Activated CD4-positive, alpha-beta T cell treated with anti-CD3 and anti-CD28 coated beads, Interleukin-2, amount 10 ng/mL, durations not matched to agents 7 days and 5 days (primary cell): ENCODE measurements at places on chromosomes 12 and 14. TPM values are rescaled to one million over a fixed set of nuclear protein-coding genes. Genes with fewer than 3 reads are reported as not detected.

Gene LETMD1
- total RNA-seq, result 66.3 TPM

Gene PLXNC1
- total RNA-seq, result 27.4 TPM

Gene ITGA5
- total RNA-seq, result 88.7 TPM

Gene RASSF9
- total RNA-seq, result not detected

Gene MTHFD1
- total RNA-seq, result 166 TPM

Gene NFATC4
- total RNA-seq, result not detected

Gene MANSC4
- total RNA-seq, result not detected

- no peaks in the 10 kb centered on the region for H3K4me1 ChIP-seq
- H3K27me3 ChIP-seq, result no peaks in the 10 kb centered on the region
- H3K36me3 ChIP-seq, result no peaks in the 10 kb centered on the region
- H3K4me3 ChIP-seq, result no peak overlapping the region
Measured at GRCh38 chr12:101019667-101020066, 190.4 kb downstream of the SLC5A8 start.

DNA sequence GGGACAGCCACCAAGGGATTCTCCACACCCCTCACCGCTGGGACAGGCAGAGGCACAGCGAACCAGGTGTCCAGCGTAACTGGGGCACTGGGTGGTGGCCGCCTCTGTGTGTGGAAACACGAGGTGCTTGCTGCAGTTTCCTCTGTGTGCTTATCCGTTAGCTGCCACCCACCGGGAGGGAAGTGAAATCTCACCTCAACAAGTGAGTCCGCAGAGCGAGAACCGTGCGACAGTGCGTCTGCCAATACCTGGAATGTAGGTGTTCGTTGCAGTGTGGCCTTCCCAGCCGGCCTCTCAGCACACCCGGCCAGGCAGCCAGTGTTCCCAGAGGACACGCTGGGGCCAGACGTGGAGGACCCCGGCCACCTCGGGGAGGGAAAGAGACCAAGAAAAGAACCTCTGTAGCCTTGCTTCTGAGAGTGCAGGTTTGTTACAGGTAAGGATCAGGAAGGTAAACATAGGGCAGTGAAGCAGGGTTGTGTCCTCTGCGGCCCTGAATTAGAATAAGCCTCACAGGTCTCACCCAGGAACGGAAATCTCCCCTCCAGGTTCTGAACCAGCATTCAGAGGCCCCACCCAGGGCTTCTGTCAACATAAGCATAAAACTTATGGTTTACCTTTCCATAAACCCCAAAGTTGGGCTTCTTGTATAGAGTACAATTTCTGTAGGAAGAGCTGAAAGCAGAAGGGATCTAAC, 1.5 kb downstream of the BCL2L14 start:
- peak overlapping the region; percentile 90 for H3K27ac ChIP-seq
- peaks cover 2% of the 10 kb centered on the region for H3K36me3 ChIP-seq
- peak overlapping the region; percentile 81 for H3K4me3 ChIP-seq

DNA sequence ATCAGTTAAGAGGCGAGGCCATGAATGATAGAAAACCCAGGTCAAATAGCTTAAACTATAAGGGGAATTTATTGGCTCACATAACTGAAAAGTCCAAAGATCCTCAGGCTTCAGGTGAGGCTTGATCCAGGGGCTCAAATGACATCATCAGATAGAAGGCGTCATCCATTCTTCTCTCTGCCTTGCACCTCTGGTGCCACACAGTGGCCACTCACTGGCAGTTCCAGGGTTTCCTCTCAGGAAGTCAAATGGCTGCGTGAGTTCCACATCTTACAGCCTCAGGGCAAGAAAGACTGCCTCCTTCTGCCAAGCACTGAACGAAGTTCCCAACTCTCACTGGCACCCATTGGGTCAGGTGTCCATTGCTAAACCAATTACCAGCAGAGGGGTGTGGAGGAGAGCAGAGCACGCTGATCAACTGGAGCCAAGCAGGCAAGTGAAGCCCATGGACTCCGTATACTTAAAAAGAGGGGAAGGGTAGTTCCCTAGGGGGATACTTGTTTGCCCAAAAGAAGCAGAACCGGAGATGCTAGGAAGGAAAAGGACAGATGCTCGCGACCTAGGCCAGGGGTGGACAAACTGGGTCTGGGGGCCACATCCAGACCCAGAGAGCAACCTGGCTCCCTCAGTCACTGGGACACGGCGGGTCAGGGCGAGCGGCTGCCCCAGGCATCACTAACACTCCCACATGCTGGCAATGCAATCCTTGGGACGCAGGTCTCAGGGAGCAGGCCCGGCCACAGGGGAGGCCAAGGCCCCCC, 69.3 kb downstream of the SERPINA3 start:
- no peak overlapping the region for H3K27ac ChIP-seq
- H3K4me3 ChIP-seq, result no peak overlapping the region
- peak; percentile 11 for DNase-seq
- no peaks in the 10 kb centered on the region for H3K36me3 ChIP-seq
- H3K27me3 ChIP-seq, result no peaks in the 10 kb centered on the region

- no peak overlapping the region for H3K4me3 ChIP-seq
- H3K27me3 ChIP-seq, result no peaks in the 10 kb centered on the region
- H3K36me3 ChIP-seq, result no peaks in the 10 kb centered on the region
- H3K27ac ChIP-seq, result no peak overlapping the region
- H3K4me1 ChIP-seq, result no peaks in the 10 kb centered on the region
Measured at GRCh38 chr12:128863957-128864356, 10.7 kb downstream of the GLT1D1 start.

DNA sequence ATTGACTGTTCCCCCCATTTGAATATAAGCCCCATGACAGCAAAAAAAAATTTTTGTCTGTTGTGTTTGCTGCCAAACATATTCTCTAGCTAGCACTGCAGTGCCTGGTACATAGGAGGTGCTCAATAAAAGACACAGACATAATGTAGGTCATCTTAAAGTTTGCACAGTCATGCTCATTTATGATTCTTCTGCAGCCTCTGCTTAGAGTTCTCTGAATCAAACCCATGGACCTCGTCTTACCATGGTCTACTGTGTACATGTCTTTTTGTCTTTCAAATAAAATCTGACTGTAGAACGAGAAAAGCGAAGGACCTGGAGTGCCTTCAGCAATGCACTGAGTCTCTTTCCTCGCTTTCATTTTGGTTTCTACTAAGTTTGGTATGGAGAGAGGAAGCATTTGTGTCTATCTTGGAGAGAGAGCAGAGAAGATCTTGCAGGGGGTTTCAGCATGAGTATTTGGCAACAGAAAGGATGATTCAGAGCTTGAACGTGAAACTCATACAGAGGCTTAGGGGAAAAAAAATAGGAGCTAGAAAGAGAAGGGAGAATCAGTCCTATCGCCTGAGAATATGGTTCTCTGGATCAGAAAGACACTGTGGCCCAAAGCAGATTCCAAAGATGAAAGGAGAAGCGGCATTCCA, 38.8 kb upstream of the TMCC3 start:
- no peak overlapping the region for H3K4me3 ChIP-seq
- no peaks in the 10 kb centered on the region for H3K27me3 ChIP-seq
- no peaks in the 10 kb centered on the region for H3K36me3 ChIP-seq
- H3K4me1 ChIP-seq, result no peaks in the 10 kb centered on the region

GRCh38 chr12:101925361-101925760, 48.0 kb downstream of the DRAM1 start:
- no peak for DNase-seq
- H3K36me3 ChIP-seq, result no peaks in the 10 kb centered on the region
- H3K27ac ChIP-seq, result no peak overlapping the region
- no peaks in the 10 kb centered on the region for H3K4me1 ChIP-seq

GRCh38 chr12:112798048-112798760, 6.7 kb downstream of the RPH3A start:
- H3K27ac ChIP-seq, result no peak overlapping the region
- H3K4me3 ChIP-seq, result no peak overlapping the region
- H3K4me1 ChIP-seq, result no peaks in the 10 kb centered on the region
- no peaks in the 10 kb centered on the region for H3K36me3 ChIP-seq

DNA sequence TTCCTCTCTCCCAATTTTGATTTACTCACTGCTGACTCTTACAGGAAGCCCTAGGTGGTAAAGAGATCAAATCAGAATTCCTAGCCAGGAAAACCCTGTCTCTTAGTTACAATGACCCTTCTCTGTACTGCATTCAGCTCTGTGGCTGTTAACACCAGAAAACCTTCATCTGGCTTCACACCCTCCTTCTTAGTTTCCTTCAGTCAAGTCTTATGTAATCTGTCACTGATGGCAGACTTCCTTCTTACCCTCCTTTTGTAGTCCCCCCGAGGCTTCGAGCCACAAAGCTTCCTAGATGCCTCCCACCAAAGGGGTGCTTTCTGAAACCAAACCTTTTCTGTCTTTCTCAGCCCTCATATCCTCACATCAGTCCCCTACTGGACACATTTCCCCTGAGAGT, 16.5 kb downstream of the NGDN start:
- no peaks in the 10 kb centered on the region for H3K27me3 ChIP-seq
- H3K36me3 ChIP-seq, result no peaks in the 10 kb centered on the region
- no peak overlapping the region for H3K4me3 ChIP-seq
- no peaks in the 10 kb centered on the region for H3K4me1 ChIP-seq

- no peaks in the 10 kb centered on the region for H3K27me3 ChIP-seq
- peaks cover 37% of the 10 kb centered on the region for H3K36me3 ChIP-seq
- no peak for DNase-seq
- H3K4me3 ChIP-seq, result no peak overlapping the region
- peaks cover 71% of the 10 kb centered on the region for H3K4me1 ChIP-seq
Measured at GRCh38 chr14:71328954-71329353, 421.7 kb downstream of the PCNX1 start.

GRCh38 chr14:50013934-50014333, 102.4 kb downstream of the VCPKMT start:
- H3K36me3 ChIP-seq, result peaks cover 36% of the 10 kb centered on the region
- DNase-seq, result no peak
- H3K4me3 ChIP-seq, result no peak overlapping the region

GRCh38 chr14:46734286-46734685, 82.7 kb upstream of the RPL10L start:
- H3K4me3 ChIP-seq, result no peak overlapping the region
- no peak overlapping the region for H3K27ac ChIP-seq
- no peak for DNase-seq
- H3K27me3 ChIP-seq, result no peaks in the 10 kb centered on the region

- no peaks in the 10 kb centered on the region for H3K36me3 ChIP-seq
- no peak overlapping the region for H3K4me3 ChIP-seq
- no peaks in the 10 kb centered on the region for H3K27me3 ChIP-seq
Measured at GRCh38 chr12:132305991-132306884, 23.2 kb downstream of the GALNT9 start.

- no peak overlapping the region for H3K4me3 ChIP-seq
- no peaks in the 10 kb centered on the region for H3K4me1 ChIP-seq
- H3K27ac ChIP-seq, result no peak overlapping the region
- peaks cover 11% of the 10 kb centered on the region for H3K27me3 ChIP-seq
Measured at GRCh38 chr12:76263696-76264095, 84.5 kb downstream of the BBS10 start.

DNA sequence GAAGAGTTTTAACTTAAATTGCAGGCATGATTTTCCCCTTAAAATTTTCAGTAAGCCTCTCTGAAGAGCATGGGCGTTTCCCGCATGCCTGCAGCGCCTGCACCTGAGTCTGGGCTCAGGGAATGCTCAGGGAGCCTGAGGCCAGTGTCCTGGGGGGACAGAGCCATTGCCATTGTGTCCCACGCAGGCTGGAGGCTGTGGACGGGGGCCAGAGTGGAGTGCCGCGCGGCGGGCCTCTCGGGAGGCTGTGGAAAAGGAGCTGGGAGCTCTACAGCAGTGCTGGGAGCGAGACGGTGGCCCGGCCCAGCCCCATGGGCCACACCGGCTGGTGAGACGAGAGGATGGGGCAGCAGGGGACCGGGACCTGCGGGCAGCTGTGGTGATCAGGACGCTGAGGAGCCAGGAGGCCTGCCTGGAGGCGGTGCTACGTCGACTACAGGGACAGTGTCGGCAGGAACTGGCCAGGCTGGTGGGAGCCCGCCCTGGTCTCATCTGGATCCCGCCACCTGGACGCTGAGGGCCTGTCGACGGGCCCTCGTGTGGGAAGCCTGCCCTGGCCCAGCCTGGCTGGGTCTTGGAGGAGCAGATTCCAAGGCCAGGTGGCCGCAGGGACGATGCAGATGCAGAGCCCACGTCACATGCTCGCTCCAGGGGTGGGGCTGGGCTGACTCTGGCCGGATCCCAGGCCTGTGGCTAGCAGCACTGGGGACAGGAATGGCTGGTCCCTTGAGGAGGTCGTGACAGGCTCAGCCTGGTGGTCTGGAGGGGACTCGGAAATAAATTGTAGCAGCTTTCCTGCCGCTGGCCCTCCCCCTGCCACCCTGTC, 7.6 kb downstream of the TEDC1 start:
- no peaks in the 10 kb centered on the region for H3K4me1 ChIP-seq
- no peak overlapping the region for H3K27ac ChIP-seq
- no peak for DNase-seq
- H3K4me3 ChIP-seq, result no peak overlapping the region
- no peaks in the 10 kb centered on the region for H3K27me3 ChIP-seq

DNA sequence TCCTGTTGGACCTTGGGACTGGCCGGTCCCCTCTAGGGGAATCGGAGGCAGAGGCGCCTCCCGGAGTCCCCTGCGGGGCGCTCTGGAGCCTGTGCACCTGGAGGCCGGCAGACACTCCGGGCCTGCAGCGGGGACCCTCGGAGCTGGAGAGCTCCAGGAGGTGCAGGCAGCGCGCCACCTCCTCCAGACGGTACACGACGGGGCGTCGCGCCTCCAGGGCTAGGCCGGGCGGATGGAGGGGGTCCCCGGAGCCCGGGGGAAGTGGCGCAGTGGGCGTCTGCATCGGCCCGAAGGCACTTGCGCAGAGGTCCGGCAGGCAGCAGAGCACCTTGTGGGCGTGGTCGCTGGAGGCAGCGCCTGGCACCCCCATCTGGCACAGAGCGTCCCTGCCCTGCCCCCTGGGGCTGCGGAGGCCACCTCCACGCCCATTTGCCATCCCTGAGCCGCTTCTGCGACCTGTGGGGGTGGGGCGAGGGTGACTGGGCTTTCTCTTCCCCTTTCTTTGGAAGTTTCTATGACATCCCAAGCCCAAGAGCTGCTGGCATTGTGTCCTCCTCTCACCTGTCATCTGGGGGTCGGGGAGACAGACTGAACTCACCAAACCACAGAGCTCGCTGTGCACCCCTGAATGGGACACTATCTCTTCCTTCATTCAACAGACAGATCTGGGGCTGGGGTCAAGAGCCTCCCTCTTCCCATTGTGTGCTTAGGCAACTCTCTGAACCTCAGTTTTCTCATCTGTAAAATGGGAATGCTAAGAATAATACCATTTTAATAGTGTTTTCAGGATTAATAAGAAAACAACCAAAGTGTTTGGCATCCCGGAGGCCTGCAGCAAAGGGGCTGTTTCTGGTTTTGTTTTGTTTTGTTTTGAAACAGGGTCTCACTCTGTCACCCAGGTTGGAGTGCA, 37.5 kb upstream of the CORO1C start:
- H3K27me3 ChIP-seq, result peaks cover 6% of the 10 kb centered on the region
- no peak overlapping the region for H3K27ac ChIP-seq
- no peaks in the 10 kb centered on the region for H3K36me3 ChIP-seq
- H3K4me3 ChIP-seq, result no peak overlapping the region
- DNase-seq, result no peak
- peaks cover 6% of the 10 kb centered on the region for H3K4me1 ChIP-seq

DNA sequence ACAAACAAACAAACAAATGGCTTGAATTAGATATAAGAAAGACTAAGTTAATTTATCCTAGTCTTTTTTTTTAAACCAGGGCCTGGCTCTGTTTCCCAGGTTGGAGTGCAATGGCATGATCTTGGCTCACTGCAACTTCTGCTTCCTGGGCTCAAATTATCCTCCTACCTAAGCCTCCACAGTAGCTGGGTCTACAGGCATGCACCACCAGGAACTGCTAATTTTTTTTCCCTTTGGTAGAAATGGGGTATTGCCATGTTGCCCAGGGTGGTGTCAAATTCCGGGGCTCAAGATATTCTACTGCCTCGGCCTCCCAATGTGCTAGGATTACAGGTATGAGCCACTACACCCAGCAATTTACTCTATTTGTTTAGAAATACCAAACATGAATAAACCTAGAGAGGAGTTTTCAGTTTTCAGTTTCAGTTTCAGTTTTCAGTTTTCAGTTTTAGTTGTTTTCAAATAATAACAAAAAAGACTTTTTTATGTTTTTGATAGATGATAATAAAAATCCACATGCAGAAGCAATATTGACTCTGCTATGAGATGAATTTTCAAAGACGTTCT, 817.0 kb downstream of the FLRT2 start:
- peaks cover 12% of the 10 kb centered on the region for H3K4me1 ChIP-seq
- no peaks in the 10 kb centered on the region for H3K27me3 ChIP-seq
- peak overlapping the region; percentile 48 for H3K4me3 ChIP-seq
- H3K36me3 ChIP-seq, result no peaks in the 10 kb centered on the region
